ENCODE measurements at places on chromosomes 12 and 14.

GRCh38 chr12:122018937-122019336, 2.7 kb upstream of the BCL7A start:
- DNase-seq, result no peak

DNA sequence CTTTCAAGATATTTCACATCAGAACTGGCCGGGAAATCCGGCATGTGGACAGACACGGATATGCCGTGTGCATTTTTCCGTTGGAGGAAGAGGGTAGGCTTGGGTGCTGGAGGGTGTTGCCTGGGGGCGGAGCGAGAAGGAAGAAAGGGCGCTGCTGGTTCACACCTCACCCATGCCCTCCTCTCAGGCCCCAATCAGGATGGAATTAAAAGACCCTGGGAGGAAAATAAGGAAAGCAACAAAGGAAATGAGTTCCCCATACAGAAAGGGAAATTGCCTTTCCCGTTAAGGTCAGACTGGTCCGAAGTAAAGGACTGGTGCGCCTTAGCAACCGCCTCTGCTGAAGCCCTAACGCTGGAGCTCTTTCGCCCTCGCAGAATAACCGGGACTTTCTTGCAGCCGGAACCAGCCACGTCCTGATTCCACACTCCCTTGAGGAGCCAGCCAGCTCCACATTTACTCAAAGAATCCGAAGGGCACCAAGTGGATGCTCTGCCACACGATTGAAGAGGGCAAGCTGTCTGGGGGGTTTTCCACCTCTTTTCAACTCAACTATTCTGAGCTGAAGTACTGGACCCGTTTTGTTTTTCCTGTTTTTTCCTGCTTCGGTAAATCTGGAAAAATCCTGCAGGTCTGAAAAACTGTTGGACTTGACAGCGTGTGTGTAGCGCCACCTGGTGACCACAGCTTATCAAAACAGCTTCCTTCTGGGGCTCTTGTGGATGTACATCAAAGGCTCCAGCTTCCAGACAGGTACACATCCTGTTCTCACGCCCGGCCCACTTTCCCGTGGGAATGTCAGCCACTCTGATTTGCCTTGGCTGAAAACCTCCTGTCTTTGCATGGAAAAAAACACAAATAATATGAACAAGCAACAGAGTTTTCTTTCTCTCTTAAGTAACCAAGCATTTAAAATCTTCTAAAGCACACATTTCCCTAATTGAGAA, 37.6 kb upstream of the BCL2L14 start:
- peak; percentile 92 for DNase-seq

- DNase-seq, result no peak
Measured at GRCh38 chr14:83255727-83256090, 1722.1 kb upstream of the SEL1L start.

DNA sequence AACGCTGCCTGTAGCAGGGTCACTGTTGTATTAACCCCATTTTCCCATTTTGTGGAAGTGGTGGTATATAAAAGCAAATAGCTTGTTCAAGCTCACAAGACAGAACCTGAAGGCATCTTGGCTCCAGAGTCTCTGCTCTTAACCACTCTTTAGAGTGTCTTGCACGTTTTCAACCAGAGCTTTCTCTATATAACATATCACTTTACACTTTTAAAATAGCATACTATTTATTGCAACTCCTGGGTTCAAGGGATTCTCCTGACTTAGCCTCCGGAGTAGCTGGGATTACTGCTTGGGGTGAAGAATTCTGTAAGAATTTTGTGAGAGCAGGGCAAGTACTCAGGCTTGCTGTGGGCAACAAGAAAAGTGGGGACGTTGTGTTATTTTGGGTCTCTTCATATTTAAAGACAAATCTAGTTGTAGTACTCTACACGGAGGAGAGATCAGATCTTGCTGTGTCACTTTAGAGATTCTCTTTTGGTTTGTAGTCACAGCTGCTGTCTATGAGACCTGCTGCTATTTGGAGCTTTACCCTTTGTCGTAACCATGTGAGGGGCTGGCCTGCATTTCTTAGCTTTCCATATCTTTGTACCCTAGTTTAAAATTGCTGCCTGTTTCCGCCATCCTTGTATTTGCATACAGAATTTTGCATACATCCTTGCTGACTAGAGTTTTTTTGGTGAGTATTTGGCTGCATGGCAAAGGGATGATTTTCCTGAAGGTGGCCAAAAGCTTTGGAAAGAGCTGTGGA, 40.7 kb downstream of the WDR20 start:
- no peak for DNase-seq

DNA sequence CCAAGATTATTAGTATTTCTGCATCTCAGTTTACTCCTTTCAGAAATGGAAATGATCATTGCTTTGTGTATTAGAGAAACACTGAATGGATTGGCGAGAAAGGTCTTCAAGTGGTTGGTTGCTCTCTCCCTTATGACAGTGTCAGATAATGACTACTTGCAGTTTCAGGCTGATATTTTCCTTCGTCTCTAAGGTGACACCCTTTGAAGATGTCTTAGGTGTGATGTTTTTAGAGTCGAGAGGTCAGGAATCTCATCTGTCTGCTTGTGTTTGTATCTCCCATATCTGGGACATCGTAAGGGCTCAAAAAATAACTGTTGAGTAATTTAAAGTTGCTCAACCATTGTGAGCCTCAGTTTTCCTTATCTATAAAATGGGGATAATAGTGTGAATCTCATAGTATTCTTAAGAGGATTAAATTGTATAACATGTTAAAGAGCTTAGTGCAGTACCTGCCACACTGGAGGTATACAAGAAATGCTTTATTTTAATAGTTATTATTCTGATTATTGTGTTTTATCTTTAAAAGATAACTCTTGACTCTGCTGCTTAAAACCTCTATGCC, 40.1 kb downstream of the NPAS3 start:
- no peak for DNase-seq

DNA sequence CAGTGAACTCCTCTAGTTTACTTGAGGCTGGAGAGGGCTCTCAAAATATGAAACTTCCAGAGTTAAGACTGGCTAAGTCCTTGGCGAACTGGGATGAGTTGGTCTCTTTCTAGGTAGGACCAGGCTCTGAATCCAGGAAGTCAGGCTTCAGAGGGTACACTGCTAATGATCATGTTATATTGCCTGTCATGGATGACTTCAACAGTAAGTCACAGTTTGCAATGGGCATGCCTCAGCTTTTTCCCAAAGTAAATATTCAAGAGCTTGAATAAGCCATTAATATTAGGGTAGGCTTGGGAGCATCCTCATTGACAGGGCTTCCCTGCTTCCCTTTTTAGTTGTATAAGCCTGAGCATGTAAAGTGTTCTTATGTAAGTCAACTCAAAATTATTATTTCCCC, 61.7 kb upstream of the PTHLH start:
- DNase-seq, result no peak

GRCh38 chr12:3597526-3598210, 106.7 kb downstream of the PRMT8 start:
- DNase-seq, result no peak

- DNase-seq, result no peak
Measured at GRCh38 chr12:83143950-83144349, 457.2 kb downstream of the TMTC2 start.

DNA sequence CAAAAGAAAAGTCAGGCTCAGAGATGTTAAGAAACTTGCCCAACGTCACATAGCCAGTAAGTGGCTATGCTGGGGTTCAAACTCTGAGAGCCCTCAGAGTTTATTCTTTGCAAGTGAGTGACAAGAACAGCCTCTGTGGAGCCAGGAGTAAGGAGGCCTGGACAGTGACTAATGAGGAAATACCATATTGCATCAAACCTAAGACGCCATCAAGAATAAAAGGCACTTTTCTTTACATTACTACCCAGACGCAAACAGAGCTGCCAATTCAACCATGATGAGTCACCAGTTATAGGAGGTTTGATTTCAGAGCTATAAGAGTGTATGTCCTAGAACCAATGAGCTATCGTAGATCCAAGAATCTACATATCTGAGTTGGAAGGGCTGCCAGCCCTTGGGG, 9.4 kb downstream of the TNFRSF1A start:
- peak; percentile 78 for DNase-seq

GRCh38 chr12:22658214-22658613, 33.2 kb downstream of the ETNK1 start:
- peak; percentile 8 for DNase-seq

DNA sequence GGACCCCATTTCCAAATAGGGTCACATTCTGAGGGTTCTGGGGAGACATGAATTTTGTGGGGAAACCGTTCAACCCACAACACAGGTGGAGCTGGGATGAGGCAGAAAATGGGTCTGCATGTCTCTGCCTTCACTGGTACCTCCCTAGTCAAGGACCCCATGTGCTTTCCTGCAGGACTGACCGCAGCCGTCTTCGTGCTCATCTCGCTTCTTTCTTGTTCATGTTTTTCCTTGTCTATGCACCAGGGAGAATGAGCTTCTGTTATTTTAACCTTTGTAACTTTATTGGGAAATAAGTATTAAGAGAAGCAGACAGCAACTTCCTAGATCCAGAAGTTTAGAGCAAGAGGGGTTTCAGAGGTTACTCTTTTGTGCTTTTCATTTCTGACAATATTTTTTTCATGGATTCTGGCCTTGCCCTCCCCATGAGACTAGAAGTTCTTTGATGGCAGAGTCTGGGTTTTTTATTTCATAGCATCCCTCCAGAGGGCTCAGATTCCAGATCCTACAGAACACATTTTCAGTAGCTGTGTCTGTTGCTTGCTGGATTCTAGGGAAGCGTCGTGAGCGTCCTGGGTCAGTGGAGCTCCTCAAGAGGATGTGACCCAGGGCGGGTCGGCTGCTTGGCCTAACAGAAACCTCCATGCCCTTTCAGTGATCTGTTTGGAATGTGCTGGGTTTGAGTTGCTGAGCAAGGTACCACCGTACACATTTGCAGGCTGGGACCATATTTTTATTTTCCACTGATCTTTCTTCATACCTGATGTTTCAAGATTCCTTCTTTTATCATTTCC, 104.2 kb downstream of the ADGRD1 start:
- no peak for DNase-seq

DNA sequence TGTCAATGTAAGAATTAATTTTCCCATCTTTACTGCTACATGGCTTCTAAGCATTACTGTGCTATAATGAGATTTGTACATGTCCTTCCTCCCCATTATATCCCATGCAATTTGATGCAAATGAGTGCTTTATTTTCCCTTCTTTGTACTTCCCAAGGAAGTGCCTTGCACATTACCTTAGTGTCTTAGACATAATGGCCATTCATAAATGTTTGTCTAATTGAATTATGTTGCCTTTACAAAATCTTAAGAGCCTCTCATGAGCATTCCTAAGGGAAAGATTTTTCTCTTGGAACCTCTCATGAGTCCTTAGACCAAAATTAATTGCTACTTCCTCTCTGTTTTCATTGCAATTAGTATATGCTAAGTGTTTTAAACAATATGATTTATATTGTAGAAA, 741.7 kb downstream of the RERGL start:
- DNase-seq, result no peak

GRCh38 chr12:9730011-9730410, 2.9 kb downstream of the CLECL1 start:
- DNase-seq, result no peak

GRCh38 chr14:47739541-47739940, 64.1 kb upstream of the MDGA2 start:
- DNase-seq, result no peak

- DNase-seq, result no peak
Measured at GRCh38 chr14:72549854-72550253, 344.0 kb downstream of the DPF3 start.

DNA sequence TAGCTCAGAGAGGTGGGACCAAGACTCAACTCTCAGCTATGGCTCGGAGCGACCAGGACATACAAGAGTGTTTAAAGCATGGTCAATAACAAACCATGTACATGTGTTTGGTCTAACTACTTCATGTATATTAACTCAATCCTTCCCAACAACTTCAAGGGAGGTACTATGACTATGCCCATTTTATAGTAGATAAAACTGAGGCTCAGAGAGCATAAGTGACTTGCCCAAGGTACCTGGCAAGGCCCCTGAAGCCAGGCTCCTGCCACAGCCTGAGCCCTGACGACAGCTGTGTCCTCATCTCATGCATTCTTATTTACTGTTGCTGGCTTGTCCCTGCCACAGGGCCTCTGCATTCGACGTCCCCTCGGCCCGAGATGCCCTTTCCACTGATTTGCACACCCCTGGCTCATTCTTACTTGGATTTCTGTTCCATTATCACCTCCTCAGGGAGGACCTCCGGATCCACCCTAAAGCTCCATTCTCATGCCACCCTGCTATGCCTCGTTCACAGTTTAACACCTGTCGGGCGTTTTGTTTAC, 2.6 kb downstream of the TESC start:
- DNase-seq, result no peak

GRCh38 chr12:96136161-96136560, 58.0 kb upstream of the ELK3 start:
- peak; percentile 72 for DNase-seq

DNA sequence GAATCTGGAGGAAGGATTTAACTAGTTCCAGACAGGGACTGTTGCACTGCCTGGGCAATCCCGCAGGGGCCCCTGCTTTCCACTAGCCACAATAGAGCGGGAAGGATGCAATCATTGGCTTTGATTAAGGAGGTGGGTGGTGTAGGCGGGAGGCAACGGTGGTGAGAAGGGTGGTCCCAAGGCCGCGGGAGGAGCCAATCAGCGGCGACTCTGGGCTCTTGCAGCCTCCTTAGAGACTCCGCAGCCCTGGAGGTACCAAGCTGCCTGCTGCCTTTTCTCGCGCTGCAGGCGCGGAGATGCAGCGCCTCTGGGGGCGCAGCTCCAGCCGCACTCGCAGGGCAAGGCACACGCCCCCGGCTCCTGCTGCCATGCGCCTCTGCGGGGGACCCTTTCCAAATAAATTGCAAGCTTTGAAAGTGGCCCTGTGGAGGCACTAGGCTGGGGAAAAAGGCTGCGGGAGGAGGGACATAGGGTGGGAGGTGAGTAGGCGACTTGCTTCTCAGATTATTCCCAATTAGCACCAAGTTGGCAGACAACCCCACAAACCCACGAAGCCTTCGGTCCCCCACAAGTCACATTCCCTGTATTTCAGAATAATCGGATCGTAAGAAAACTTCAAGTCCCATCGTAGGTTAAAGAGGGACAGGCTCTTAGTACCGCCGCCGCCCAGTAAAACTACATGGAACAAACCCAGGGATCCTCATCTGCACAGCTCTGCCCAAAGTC, 858 bp upstream of the KCNA1 start:
- DNase-seq, result no peak

GRCh38 chr12:74456431-74456830, 81.2 kb upstream of the ATXN7L3B start:
- DNase-seq, result no peak

DNA sequence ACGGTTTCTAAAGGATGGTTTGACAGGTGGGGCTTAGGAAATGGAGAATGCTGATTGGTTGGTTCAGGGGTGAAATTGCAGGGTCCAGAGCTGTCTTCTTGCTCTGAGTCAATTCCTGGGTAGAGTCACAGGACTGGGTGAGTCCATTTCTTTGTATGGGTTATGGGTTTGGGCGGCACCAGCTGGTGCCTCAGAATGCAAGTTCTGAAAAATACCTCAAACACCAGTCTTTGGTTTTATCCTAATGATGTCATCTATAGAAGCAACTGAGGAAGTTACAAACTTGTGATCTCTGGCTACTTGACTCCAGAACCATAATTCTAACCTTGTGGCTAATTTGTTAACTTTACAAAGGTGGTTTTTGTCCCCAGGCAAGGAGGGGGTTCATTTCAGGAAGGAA, 47.6 kb upstream of the EIF5 start:
- no peak for DNase-seq

GRCh38 chr12:39157696-39158342, 252.4 kb upstream of the CPNE8 start:
- no peak for DNase-seq

GRCh38 chr12:58372298-58372697, 430.9 kb downstream of the ATP23 start:
- DNase-seq, result no peak

Data from cardiac fibroblast (primary cell).